ENCODE measurements at places on chromosomes 12 and 14. TPM values are rescaled to one million over a fixed set of nuclear protein-coding genes. Genes with fewer than 3 reads are reported as not detected.

- DNase-seq, result no peak
These were observed 91.0 kb upstream of the EEA1 start for GRCh38 chr12:93019975-93020630.

GRCh38 chr14:70282666-70283065, 76.8 kb downstream of the COX16 start:
- no peak for DNase-seq

DNA sequence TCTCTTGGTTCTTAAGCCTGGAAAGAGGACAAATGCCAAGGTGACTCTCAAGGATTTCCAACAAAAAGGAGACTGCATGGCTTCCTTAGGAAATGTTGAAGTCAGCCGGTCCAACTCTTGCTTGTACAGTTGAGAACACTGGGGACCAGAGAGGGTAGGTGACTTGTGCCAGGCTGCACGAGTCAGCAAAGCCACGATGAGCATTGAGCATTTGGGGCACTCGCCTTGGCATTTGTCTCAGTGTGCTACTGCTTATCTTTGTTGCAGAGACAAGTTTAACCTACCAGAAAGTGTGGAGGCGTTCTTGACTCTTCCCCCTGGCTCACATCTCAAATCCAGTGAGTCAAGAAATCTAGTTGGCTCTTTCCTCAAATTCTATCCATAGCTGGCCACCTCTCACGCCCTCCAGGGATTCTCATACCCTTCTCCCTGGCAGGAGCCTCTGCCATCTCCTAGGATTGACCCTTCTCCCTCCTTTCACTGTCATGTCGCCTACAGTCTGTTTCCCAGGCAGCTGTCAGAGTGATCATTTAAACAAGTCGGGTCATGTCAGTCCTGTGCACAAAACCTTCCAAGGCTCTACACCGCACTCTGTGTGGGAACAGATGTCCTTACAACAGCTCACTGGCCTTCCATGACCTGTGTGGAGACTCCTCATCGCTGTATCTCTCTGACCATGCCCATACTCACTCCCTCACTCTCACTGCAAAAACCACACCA, 17.2 kb upstream of the KRT83 start:
- no peak for DNase-seq

- no peak for DNase-seq
These were observed 1.5 kb upstream of the HSP90B1 start for GRCh38 chr12:103928682-103929045.

GRCh38 chr12:24950231-24950834, 1.4 kb upstream of the BCAT1 start:
- no peak for DNase-seq

DNA sequence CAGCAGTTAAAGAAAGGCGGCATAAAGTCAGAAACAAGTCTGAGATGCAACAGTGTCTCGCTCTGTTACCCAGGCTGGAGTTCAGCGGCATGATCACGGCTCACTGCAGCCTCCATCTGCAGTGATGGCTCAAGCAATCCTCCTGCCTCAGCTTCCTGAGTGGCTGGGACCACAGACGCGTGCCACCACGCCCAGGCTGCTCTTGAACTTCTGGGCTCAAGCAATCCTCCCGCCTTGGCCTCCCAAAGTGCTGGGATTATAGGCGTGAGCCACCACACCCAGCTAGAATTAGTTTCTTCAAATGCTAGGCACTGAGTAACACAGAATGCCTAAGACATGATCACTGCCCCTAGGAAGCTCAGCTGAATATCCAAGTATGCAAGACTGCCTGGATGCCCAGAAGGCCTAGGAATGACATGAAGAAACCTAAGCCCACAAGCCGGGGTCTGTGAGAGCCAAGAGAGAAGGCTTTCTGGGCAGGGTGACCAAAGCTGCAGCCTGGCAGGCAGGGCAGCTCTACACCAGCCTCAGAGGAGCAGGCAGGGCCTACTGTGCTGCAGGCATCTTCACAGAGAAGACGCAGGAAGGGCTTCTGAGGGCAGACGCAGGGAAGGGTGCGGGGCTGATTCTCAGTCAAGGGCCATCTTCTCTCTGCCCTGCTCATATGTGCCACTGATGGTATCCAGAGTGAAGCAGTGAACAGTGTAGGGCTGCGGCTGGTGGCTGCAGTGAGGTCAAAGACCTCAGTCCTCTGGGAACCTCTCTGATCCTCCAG, 4.3 kb upstream of the PPP2R5C start:
- DNase-seq, result no peak

The TGFB3 gene
- total RNA-seq, result 46.4 TPM

GRCh38 chr12:93341409-93342049, 36.2 kb upstream of the NUDT4 start:
- no peak for DNase-seq

DNA sequence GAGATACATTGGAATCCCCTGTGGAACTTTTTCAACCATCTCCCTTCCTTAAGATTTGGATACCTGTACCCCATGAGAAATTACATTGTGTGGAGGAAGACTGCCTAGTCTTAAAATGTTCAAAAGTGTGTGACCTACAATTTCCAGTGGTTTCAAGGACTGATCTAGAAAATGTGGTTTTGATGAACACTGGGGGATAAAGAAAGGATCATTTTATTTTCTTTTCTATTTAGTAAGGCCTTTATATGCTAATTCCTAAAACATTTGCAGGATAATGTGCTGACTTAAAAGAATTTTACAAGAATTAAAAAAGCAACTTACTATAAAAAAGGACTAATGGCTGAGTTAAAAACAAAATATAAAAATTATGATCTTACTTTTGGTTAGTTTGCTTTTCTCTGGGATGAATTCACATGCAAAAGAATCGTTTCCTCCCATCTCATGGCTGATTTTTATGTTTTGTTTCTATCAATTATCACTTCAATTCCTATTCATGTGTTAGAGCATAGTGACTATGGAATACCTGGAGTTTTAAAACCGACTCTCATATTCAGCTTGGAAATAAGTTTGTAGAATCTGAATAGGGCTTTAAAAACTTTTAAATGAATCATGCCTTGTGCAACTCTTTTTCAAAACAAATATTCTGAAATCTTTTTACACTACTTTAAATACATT, 39.9 kb upstream of the PYGL start:
- DNase-seq, result no peak

GRCh38 chr14:55038708-55039107, 11.7 kb downstream of the SOCS4 start:
- no peak for DNase-seq

DNA sequence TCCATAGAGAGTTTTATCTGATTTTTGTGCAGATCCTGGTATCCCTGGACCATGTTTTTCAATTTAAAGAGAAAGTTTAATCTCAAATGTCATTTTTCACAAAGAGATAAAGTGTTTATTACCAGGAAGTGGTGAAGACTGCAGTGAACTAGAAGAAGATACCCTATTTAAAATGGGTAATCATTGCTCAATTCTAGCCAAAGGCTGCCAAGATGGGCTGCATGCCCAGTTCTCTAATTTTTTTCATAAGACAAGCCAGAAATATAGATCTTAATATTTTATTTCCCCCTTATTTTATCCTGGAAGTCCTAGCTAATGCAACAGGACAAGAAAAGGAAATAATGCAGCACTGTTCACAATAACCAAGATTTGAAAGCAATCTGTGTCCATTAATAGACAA, 343.5 kb downstream of the PCNX1 start:
- DNase-seq, result no peak

The TAS2R7 gene
- total RNA-seq, result not detected

The LRP1-AS gene
- total RNA-seq, result not detected

DNA sequence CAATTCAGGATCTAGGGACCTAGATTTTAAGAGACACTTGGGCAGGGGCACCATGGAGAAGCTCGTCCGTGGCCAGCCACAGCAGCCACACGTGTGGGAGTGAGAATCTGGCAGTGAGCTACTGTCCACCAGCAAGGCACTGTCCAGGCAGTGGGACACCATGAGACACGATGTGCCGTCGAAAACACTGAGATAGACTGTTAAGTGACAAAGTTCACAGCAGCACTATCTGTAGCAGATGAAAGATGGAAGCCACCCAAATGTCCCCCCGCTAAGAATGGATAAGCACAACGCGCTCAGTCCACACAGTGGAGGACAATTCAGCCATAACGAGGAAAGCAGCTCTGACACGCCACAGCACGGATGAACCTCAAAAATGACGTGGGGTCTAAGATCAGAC, 19.7 kb downstream of the RILPL1 start:
- DNase-seq, result no peak

The CLEC12A gene
- 1.1 TPM for total RNA-seq

GRCh38 chr12:10160617-10161385, 11.1 kb downstream of the OLR1 start:
- DNase-seq, result no peak

- DNase-seq, result no peak
These were observed 509.1 kb downstream of the VRK1 start for GRCh38 chr14:97306133-97306759.

- DNase-seq, result no peak
These were observed 232.0 kb upstream of the TMTC1 start for GRCh38 chr12:30015631-30016337.

The PRB2 gene
- not detected for total RNA-seq

The VAMP1 gene
- 29.9 TPM for total RNA-seq

The OVCH1 gene
- 0.78 TPM for total RNA-seq
